ENCODE measurements at places on chromosomes 6 and 20.

GRCh38 chr6:13360671-13361540 lies 32.6 kb upstream of the TBC1D7 start:
- no peak for DNase-seq

- no peak for DNase-seq
Observed at GRCh38 chr6:79598012-79598411, 33.1 kb upstream of the SH3BGRL2 start.

DNA sequence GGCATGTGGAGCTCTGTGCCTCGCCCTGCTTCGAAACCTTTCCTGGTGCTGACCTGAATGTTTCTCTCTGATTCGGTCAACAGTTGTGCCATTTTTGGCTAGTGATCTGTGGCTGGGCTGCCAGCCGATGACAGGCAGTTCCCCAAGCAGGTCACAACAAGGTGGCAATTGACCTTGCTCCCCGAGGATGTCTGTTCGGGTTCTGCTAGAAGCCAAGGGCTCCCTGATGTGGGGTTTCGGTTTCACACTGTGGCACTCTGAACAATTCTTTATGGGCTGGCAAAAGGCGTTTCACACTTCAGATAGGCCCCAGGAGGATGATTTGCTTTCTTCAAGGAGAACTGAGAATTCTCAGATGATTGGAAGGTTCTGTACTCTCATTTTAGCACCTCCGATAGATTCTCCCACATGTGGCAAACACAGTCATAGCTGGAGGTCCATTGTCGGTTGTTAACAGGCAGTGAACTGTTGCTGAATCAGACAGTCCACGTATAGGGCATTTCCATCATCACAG lies 135.6 kb downstream of the SLC24A3 start:
- no peak for DNase-seq

- no peak for DNase-seq
Observed at GRCh38 chr6:387293-387741, 4.2 kb upstream of the IRF4 start.

- DNase-seq = no peak
Observed at GRCh38 chr6:43932259-43933147, 162.5 kb downstream of the VEGFA start.
